Kidney glomerular epithelial cell (primary cell): ENCODE measurements at places on chromosomes 16 and 17.

- peak; percentile 98 for DNase-seq
These were observed 16.5 kb downstream of the CRISPLD2 start for GRCh38 chr16:84836234-84836647.

- DNase-seq, result no peak
These were observed 1.2 kb upstream of the C1QL1 start for GRCh38 chr17:44969144-44969780.

GRCh38 chr16:69610356-69610755, 44.6 kb downstream of the NFAT5 start:
- DNase-seq, result peak; percentile 20

GRCh38 chr17:81402530-81402941, 7.3 kb downstream of the BAHCC1 start:
- DNase-seq, result no peak

- DNase-seq, result no peak
These were observed 11.9 kb downstream of the CAMKK1 start for GRCh38 chr17:3880983-3881382.

GRCh38 chr17:15971098-15971678, 26.3 kb downstream of the ADORA2B start:
- DNase-seq, result no peak

GRCh38 chr17:41974031-41974430, 7.4 kb downstream of the CNP start:
- no peak for DNase-seq

GRCh38 chr17:19013226-19013625, 8.7 kb upstream of the FAM83G start:
- DNase-seq, result no peak

GRCh38 chr16:67397812-67398545, 4.7 kb upstream of the TPPP3 start:
- peak; percentile 6 for DNase-seq

DNA sequence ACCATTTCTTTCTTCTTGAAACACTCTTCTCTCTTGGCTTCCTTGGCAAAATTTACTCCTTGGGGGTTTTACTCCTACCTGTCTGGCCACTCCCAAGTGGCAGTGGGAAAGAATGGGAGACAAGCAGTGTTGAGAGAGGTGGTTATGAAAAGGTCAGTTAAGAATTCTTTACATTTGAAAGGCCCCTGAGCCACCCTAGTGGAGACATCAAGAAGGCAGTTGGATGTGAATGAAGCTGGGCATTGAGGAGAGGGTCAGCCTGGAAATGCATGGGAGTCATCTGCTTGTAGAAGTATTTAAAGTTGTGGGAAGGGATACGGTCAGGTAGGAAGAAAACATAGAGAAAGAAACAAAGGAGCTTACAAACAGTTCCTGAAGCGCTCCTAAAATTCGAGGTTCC, 42.3 kb upstream of the CCNF start:
- no peak for DNase-seq

DNA sequence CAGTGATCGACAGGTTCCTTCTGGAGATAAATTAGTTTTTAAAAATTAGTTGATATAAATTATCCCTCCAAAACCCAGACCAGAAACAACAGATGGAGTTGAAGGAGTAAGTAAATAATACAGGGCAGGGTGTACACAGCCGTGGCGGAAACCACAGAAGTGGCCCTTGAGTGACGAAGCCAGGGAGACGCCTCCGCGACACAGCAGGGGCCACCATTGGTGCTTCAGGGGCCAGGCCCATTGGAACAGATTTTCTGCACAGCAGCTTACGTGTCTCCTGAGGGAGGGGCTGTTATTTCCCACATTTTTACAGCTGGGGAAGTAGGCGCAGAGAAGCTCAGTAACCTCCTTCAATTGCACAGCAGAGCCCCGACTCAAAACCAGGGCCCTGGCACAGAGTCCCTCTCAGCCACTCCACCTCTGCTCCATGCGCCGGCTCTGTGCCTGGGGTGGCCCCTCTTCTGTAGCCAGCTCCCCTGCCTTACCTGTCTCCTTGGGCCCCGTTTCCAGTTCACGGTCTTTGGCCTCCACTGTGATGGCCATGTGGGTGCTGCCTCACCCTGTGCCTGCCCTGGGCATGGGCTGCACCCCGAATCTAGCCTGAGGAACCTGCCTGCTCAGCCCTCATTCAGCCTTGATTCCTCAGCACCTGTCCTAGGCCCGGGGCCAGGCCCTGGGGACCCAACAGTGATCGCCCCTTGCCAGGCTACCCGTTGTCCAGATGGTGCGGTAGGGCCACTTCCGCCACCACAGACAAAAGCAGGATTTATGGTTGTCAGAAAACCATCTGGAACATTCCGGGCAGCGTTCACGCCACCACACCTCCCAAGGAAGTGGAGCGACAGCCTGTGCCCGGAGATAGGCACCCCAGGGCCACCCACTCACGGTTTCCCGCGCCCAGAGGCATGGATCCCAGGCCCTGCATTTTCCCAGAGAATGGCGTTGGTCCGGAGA, 128.5 kb upstream of the GSE1 start:
- no peak for DNase-seq

- no peak for DNase-seq
These were observed 89.1 kb upstream of the HS3ST3A1 start for GRCh38 chr17:13690806-13691205.

- no peak for DNase-seq
These were observed 46.3 kb downstream of the METRNL start for GRCh38 chr17:83125515-83126274.
